BJ (cell line): ENCODE measurements at places on chromosomes 16 and 17.

DNA sequence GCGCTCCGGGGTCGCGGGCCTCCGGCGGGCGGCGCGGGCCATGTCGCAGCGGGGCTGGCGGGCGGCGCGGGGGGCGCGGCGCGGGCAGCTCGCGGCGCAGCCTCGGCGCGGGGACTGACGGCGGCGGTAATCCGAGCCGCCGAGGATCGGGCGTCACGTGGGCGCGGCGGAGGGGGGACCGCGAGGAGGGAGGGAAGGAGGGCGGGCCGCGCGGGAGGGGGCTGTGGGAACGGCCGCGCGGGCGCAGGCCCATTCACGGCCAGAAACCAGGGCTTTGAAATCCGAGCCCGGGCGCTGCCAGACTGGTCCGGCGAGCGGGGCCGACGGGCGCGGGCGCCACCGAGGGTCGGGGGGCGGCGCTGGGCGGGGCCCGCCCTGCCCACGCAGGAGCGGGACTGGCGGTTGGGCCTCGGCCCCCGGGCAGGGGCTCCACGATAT lies at the start of gene MTSS2:
TSS of gene MTSS2 (minus strand) at position 116 of the 438 bp plus-strand sequence. CDS start 262 bp downstream, outside the sequence.
- no peak for DNase-seq

GRCh38 chr17:17502741-17503565 lies 6.8 kb upstream of the RASD1 start:
- no peak for DNase-seq

DNA sequence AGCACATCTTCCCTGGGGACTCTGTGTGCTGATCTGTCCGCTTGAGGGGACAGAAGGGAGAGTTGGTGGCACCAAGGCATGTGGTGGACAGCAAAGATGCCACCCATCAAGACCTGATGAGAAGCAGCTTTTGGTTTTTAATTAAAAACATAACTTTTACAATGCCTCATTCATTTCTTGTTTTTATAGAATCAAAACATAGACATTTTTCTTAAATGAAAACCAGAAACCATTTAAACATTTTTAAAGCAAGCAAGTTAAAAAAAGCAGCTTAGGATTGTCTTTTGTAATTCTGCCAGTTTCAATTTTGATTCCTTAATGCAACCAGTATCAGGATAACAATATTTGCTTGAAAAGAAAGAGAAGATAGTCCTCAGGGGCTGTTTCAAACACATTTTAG lies 123.7 kb upstream of the AXIN2 start:
- DNase-seq: no peak

GRCh38 chr17:43891851-43892646 lies 15.3 kb downstream of the MPP2 start:
- no peak for DNase-seq

- DNase-seq: no peak
These were observed 68.0 kb downstream of the OR1D5 start for GRCh38 chr17:2995377-2995776.

DNA sequence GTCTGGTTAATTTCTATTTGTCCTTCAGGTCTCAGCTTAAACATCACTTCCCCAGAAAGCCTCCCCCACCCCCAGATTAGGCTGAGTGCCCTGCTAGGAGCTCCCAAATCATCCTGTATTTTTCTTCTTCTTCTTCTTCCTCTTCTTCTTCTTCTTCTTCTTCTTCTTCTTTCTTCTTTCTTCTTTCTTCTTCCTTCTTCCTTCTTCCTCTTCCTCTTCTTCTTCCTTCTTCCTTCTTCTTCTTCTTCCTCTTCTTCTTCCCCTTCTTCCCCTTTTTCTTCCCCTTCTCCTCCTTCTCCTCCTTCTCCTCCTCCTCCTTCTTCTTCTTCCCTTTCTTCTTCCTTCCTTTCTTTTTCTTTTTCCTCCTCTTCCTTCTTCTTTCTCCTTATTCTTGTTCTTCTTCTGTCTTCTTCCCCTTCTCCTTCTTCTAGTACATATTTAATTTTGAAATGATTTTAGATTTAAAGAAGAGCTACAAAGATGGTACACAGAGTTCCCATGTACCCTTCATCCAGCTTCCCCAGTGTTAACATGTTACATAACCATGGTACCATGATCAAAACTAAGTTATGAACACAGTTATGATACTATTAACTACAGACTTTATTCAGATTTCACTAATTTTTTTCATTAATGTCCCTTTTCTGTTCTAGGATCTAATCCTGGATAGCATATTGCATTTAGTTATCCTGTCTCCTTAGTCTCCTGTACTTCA lies 27.1 kb upstream of the DHX40 start:
- no peak for DNase-seq

- no peak for DNase-seq
These were observed 667.4 kb upstream of the SALL1 start for GRCh38 chr16:51818342-51818944.

DNA sequence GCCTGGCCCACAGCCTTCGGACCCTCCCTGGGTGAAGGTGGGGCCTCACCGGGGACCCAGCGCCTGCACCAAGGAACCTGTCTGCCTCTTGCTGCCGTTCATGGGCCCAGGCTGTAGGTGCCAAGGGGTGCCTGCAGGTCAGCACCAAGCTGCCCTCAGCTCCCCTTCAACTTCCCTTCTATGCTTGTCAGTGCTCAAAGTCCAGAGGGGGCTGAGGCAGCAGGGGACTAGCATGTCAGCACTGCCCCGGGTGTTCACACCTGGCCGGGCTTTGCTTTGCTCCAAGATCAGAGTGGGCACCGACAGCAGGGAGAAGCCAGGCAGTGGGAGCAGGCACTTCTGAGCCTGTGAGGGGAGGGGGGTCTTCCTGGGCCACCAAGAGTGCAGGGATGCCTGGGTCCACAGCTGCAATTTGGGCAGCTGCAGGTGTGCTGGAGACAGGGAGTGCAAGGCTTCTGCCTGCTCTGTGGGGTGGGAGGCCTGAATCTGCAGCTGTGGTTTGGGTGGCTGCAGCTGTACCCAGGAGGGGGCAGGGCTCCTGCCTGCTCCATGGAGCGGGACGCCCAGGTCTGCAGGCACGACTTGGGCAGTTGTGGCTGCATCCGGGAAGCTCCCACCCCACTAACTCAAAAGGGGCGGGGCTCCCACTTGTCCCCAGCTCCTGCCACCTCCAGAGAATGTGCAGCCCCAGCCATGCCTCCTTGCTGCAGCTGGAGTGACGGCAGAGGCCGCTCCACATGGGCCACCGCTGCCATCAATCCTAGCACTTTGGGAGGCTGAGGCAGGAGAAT lies 27.6 kb upstream of the PRM1 start:
- no peak for DNase-seq

- no peak for DNase-seq
These were observed 539 bp downstream of the LRRC45 start for GRCh38 chr17:82023447-82024241.

DNA sequence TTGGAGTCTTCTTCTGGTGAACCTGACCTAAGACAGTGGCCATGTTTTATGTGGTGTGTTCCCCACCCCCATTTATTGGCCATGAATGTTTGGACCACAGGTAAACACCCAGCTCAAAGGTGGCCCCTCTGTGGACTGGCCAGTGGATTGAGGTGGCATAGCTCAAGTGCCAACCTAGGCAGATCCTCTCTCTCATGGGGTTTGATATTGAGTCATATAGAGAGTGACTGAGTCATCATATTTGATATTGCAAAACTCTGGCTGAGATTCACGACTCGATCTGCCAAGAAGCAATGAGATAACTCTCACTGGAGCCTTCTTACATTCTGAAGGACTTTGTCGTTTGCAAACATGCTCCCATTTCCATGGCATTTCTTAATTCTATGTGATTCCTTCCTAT lies 10.5 kb upstream of the TEKT3 start:
- DNase-seq: peak; percentile 11

- DNase-seq: no peak
These were observed 48.5 kb downstream of the BRD7 start for GRCh38 chr16:50320310-50320709.

- DNase-seq: no peak
These were observed 5.4 kb downstream of the MYO1C start for GRCh38 chr17:1486802-1487695.

DNA sequence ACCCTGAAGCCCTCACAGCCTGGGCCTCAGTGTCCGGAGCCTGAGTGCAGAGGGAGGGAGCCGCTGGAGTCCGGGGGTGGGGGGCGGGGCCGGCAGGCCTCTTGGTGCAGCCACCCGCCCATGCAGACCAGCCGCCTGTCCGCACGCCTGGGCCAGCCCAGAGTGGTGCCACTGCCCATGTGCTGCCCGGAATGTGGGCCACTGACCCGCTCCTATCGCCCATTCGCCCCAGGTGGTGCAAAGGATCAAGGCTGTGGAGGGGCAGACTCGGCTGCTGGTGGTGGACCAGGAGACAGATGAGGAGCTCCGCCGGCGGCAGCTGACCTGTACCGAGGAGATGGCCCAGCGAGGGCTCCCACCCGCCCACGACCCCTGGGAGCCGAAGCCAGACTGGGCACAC lies 2.6 kb downstream of the NHERF2 start:
- DNase-seq: no peak

- DNase-seq: no peak
These were observed 323.4 kb downstream of the CPPED1 start for GRCh38 chr16:12480286-12480685.

DNA sequence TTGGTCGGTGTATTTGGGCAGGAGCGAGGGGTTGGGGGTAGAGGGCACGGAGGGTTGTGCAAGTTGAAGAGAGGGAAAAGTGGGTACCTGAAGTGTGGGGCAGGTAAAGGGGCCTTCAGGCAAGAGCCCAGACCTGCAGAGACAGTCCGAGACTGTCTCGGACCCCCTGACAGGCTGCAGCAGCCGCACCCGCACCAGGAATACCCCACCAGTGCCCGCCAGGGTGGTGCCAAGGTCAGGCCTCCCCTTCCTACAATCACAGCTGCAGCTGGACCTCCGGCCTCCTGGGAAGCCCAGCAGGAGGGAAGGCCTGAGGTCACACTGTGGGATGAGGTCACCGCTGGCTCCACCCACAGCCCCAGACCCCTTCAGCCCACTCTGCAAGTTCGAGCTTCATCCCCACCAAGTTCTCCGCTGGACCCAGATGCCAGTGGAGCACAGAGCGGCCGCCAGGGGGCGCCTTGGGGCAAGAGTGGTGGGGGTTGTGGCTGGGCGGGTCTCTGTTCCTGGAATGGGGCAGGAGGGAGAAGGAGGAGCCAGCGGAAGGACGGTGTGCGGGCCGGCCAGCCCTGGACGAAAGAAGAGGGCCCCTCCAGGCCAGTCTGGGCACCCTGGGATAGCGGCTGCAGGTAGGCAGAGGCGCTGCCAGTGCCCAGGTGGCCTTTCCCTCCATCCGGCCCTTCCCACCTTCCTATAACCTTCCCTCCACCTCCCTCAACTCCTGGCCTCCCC lies at the start of gene HSD3B7:
TSS of gene HSD3B7 (plus strand) at position 539 of the 732 bp plus-strand sequence. CDS start 452 bp downstream, outside the sequence.
- DNase-seq: no peak

DNA sequence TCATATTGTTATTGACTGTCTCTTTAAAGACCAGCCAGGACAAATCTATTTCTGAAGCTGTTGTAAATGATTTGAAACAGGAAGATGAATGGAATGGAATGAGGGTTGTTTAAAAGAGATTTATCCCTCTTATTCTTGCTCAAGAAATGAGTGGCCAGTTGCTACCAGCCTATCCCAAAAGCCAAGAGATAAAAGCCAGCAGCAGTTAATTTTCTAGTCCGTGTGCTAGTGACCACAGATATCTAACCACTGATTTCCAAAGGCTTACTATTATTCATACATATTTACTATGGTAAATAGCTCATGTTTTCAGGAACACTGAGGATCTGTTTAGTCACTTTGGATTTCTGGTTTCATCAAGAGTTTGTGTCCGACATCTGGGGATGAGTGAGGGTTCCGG lies 105.7 kb downstream of the CDH13 start:
- no peak for DNase-seq

GRCh38 chr17:31318298-31318801 lies 3.1 kb downstream of the EVI2A start:
- DNase-seq: no peak

DNA sequence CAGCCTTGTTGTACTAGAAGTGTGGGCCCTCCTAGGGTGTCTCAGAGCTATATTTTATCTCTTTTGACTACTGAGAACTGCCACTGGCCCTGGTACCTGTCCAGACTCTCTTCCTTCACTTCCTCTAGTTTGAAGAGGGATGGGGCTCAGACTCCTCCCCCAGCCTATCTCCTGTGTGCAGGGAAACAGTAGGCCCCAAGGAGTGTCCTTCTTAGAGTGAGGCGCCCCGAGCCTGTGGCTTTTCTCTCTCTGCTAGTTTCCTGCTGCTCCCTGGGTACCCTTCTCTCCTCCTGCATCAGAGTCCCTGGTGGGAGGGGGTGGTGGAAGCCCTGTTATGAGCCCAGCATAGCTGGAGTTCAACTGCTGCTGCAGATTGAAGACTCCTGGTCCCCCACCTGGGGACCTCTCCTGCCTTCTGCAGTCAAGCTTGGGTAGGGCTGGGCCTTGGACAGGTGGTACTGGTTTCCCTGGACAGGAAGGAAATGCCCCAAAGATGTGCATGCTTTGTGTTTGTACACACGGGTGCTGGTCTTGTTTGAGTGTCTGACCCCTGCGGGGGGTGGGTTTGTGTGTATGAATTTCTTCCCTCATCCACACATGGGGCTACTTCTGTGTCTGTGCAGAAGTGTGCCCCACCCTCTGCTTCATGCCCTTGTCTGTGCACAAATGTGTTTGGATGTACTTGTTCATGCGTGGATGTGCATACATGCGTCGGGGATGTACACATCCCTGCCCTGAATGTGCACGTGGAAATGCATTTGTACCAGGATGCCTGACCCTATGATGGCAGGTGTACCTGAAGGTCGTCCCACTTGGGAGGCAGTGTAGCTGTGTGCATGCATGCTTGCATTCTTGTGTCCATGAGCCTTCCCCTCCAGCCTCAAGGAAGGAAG lies 6.9 kb downstream of the RARA start:
- no peak for DNase-seq

- no peak for DNase-seq
These were observed 306.8 kb upstream of the CCL2 start for GRCh38 chr17:33948309-33948708.

GRCh38 chr17:77670173-77670572 lies 288.3 kb upstream of the TNRC6C start:
- DNase-seq: no peak

DNA sequence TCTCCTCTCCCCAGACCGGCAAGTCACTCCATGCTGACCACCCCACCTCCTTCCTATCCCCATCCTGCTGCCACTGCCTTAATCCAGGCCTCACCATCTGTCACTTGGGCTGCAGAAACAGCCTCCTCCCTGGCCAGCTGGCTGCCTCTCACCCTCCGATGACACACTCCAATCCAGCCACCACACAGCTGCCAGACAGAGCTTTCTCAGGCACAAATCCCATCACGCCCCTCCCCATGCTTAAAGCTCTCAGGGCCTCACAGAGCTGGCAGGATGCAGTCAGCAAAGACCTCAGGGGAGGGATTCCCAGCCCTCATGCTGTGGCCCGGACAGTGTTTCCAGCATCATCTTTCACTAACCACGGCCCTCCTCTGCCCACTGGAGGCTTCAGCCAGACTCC lies 13.7 kb downstream of the CAMKK1 start:
- DNase-seq: peak; percentile 33

DNA sequence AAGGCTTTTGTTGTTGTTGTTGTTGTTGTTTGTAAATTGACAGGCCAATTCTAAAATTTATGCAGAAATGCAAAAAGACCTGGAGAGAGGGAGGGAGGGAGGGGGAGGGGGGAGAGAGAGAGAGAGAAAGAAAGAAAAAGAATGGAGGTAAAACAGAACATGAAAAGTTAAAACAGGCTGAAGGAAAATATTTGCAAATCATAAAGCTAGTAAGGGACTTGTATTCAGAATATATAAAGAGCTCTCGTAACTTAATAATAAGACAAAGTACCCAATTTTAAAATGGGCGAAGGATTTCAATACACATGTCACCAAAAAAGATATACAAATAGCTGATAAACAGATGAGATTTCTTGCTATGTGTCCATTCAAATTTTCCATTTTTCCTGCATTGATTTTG lies 15.4 kb downstream of the TNRC6C start:
- no peak for DNase-seq

- no peak for DNase-seq
These were observed 78.4 kb downstream of the CNGB1 start for GRCh38 chr16:57892447-57893096.
